ENCODE measurements at places on chromosomes 6 and 20.

DNA sequence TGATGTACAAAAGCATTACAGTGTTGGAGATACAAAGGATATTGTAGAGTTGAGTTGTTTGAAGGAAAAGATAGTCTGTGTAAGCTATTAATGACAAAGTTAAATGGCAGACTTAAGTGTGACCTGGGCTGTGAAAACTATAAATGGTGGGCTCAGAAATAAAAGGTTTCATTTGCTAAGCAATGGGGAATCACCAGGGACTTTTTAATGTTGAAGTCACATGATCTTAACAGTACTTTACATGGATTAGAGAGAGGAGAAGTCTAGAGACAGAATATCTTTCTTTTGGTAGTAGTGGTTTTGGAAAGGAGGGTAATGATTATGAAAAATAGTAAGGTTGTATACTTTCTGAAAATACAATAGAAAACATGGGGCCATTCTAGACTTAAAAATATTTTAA lies 67.1 kb downstream of the SCAF8 start:
- no peak for DNase-seq

GRCh38 chr6:13847326-13848050 lies 33.1 kb upstream of the MCUR1 start:
- no peak for DNase-seq

GRCh38 chr20:56411759-56412472 lies at the start of gene CASS4:
Gene CASS4, plus strand, starts transcription at chr20:56412260. Its CDS starts 199 bp downstream, at chr20:56412459.
- DNase-seq, result no peak

- peak; percentile 98 for DNase-seq
These were observed 182.7 kb upstream of the SALL4 start for GRCh38 chr20:51985013-51985415.

GRCh38 chr6:14190191-14190928 lies 72.8 kb downstream of the CD83 start:
- DNase-seq, result no peak

- DNase-seq, result no peak
These were observed 24.5 kb upstream of the RPP40 start for GRCh38 chr6:5028301-5028700.

- no peak for DNase-seq
These were observed 65.1 kb upstream of the DUSP22 start for GRCh38 chr6:227074-227782.

Measured in fibroblast of skin of left quadriceps (primary cell).